ENCODE measurements at places on chromosomes 4 and X.
A peak's percentile ranks its signal among the peaks of the same experiment; 100 is the strongest.

GRCh38 chrX:13597874-13598273, 28.5 kb downstream of the EGFL6 start:
- DNase-seq = no peak

DNA sequence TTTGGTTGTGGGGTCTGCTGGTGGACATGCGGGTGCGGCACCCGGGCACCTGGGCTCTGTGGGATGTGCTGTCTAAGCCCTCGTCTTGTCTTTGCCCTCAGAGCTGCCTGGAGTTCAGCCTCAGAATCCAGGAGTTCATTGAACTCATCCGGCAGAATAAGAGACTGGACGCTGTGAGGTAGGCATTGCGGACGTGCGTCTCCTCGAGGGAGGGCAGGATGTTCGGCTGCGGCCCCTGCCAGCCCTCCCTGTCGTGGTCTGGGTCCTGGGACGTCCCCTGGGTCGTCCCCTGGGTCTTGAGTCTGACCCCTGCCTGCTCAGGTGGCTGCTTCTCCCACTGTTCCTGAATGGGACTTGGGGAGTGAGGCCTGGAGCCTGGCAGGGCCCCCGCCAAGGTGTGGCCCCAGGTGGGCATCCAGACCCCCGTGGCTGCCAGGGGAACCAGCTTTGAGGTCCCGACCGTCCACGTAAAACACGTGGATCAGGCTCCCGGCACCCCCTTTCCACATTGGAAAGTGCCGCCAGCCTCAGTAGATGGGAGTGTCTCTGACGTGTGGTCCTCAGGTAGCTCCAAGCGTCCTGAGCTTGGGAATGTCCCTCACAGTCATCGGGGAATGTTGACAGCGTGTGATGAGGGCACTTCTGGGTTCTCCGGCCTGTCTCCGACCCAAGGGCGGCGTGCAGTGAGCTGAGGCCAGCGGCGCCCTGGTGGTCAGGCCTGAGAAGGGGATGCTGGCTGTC, 19.3 kb upstream of the UVSSA start:
- no peak for DNase-seq

- no peak for DNase-seq
Measured at GRCh38 chrX:6777238-6778002, 242.5 kb upstream of the VCX3A start.

GRCh38 chrX:69297506-69297905, 132.3 kb upstream of the PJA1 start:
- DNase-seq = no peak

- DNase-seq = no peak
Measured at GRCh38 chrX:41259516-41259915, 74.4 kb upstream of the DDX3X start.

GRCh38 chr4:60209588-60209987, 990.5 kb upstream of the ADGRL3 start:
- no peak for DNase-seq

GRCh38 chr4:8419222-8420041, 21.1 kb downstream of the ACOX3 start:
- no peak for DNase-seq

DNA sequence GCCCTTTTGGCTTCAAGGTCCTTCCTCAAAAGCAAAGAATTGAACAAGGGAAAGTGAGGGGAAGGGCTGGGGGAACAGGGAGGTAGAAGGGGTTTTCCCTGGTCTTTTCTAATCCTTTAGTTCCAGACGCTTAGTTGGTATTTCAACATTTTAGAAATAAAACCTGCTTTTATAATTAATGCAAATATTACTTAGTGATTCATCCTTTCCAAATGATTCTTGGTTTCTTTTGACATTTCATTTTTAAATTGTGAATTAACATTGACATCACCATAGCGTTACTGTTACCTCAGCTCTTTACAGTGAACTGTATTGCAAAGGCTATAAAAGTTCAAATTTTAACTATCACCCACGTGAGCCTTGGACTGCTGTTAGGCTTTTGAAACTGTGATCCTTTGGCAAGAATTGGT, 20.9 kb downstream of the NFKB1 start:
- no peak for DNase-seq

DNA sequence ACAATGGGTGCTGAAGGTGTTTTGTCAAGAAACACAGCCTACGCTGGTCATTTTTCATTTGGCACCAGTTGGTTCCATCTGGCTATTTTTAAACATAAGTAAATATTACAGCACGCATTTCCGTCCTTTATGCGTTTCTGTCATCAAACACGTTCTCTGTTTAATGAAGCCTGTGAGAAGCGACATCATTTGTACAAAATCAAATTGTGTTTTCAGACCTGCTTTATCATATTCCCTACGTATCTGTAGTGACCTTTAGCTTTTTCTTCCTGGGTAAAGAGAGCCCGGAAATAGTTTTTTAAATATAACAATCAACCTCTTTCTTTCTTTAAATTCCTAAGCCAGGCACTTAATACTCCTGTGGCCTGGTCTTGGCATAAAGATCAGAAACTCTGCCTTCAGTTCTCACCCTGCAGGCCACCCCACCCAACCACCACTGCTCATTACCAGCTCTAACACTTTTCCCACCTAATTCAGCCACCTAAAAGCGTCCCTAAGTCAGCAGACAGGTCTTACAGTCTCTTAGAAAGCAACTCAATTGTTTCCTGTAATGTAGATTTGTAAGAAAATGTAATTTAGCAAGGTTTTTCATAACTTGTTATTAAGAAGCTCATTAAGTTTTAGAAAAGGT, 30.4 kb downstream of the ACSL1 start:
- no peak for DNase-seq

- no peak for DNase-seq
Measured at GRCh38 chr4:100268789-100269188, 78.5 kb upstream of the DDIT4L start.

GRCh38 chr4:132330994-132331393, 818.1 kb upstream of the PCDH10 start:
- no peak for DNase-seq

- peak; percentile 52 for DNase-seq
Measured at GRCh38 chrX:151680805-151681204, 14.5 kb upstream of the PRRG3 start.

GRCh38 chrX:154729439-154729838, 21.4 kb downstream of the GAB3 start:
- DNase-seq = no peak

- DNase-seq = no peak
Measured at GRCh38 chr4:170091069-170091696, 1.4 kb upstream of the AADAT start.

DNA sequence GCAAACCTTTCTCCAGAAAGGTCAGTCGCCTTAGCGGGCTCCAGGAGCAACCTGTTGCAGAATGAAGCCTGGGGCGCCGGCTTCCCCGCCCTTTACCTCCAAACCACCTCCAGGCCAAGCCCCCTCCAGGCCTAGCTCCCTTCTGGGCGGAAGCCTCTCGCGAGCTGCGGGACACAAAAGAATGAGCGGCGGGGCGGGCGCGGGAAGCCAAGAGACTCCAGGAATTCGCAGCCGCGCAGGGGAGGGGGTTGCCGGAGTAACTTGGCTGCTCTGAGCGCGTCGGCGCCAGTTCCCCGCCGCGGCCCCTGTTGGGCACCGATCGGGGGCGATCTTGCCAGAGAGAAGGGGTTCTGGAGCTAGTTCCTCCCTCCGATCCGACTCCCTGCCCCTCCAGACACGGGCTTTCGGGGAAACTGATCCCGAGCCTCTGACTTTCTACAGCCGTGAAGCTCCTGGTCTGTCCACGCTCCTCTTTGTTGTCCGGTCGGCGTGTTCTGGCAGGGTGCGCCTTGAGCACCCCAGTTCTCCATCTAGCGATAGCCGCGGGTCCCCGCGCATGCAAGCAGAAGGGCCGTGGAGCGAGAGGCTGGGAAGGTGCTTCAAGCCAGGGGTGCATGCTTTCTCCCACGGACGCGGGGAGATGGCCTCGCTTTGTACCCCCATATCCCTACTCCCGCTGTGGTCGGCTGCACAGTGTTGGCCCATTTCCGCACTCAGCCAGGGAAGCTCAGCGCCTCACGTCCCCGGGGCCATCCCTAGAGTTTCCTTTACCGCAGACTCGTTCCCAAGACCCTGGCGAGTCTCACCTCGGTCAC, 1.2 kb downstream of the PROM1 start:
- DNase-seq = peak; percentile 11

- no peak for DNase-seq
Measured at GRCh38 chr4:32002037-32002747, 1282.0 kb downstream of the PCDH7 start.

GRCh38 chr4:144787365-144788258, 141.7 kb downstream of the HHIP start:
- no peak for DNase-seq

DNA sequence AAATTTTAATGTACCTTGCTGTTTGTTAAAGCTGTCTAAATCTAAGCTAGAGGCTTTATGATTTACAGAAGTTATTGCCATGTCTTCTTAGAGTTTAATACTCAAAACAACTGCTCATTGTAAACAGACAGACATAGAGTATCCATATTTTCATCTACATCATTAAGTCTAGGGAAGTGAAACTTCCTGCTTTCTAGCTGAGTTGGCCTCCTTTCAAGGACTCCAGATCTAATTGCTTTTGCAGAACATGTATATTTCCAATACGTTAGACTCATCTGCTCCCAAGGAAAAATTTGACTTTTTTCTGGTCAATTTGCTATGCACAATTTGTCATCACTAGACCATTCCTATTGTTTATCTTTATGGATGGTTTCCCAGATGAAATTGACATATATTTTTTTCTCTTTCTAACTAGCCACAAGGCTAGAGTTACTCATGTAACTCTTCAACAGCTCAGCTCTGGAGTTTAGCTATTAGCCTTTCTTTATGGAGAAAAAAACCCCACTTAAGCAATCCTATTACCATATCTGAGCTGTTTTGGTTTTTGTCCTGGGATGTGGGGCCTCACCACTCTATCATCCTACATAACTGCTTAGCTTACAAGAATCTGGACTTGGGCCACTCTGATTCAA, 122.9 kb downstream of the PPA2 start:
- DNase-seq = no peak

DNA sequence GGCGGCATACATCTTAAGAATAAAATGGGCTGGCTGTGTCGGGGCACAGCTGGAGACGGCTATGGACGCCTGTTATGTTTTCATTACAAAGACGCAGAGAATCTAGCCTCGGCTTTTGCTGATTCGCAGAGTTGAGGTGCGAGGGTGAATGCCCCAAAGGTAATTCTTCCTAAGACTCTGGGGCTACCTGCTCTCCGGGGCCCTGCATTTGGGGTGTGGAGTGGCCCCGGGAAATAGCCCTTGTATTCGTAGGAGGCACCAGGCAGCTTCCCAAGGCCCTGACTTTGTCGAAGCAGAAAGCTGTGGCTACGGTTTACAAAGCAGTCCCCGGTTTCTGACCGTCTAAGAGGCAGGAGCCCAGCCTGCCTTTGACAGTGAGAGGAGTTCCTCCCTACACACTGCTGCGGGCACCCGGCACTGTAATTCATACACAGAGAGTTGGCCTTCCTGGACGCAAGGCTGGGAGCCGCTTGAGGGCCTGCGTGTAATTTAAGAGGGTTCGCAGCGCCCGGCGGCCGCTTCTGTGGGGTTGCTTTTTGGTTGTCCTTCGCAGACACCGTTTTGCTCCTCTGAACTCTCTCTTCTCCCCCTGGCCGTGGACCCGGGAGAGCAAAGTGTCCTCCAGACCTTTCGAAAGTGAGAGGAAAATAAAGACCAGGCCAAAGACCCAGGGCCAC, 1.9 kb downstream of the SHOX start:
- no peak for DNase-seq

- DNase-seq = no peak
Measured at GRCh38 chrX:11269996-11270395, 23.2 kb upstream of the AMELX start.

DNA sequence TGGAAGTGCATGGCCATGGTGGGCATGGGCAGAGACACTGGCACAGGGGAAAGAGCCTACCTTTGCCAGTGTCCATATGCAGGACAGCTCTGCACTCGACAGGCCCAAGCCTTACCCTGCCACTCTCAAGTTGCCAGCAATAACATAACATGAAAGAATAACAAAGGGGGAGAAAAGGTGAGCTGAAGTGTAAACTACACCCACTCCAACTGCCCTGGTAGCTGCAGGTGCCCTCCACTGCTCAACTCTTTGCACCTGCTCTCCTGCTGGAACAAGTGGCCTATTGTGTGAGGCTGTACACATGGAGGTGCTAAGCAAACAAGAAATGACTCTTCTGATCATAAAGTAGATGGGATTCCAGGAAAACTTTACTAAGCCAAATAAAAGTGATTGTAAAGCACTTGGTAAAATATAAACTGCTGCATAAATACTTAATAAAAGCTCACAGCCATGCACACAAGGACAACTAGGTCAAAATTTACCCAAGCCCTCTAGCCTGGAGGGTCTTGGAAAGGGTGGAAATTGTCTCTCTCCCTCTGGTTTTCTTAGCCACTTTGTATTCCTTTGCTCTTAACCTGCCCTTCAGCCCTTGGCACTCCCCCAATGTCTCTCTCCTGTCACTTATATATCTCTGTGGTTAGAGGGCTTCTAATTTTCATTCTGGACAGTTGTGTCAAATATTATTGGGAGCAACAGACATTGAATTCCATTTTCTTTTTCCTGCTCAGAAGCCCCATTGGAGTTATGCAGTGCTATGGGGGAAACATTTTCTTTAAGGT, 261.2 kb upstream of the GPC4 start:
- DNase-seq = no peak

DNA sequence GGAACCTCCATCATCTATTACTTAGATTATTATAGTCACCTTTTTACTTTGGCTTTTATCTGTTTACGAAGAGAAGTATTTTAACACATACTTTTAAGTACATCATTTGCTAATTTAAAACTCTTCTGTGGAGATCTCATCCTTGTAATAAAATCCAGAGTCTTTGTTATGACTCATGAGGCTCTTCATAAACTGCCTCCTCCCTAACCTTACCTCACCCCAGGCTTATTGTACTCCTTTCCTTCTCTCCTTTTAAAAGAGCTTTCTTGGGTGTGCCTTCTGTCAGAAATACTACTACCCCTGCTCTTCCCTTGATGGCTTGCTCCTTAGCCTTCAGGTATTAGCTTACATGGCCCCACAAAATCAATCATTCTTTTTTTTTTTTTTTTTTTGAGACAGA, 6.6 kb downstream of the ARL9 start:
- no peak for DNase-seq

- peak; percentile 16 for DNase-seq
Measured at GRCh38 chr4:122921971-122922876, at the start of gene NUDT6. TSS of gene NUDT6 (minus strand) at chr4:122922597. CDS start at chr4:122922572, 25 bp downstream.

DNA sequence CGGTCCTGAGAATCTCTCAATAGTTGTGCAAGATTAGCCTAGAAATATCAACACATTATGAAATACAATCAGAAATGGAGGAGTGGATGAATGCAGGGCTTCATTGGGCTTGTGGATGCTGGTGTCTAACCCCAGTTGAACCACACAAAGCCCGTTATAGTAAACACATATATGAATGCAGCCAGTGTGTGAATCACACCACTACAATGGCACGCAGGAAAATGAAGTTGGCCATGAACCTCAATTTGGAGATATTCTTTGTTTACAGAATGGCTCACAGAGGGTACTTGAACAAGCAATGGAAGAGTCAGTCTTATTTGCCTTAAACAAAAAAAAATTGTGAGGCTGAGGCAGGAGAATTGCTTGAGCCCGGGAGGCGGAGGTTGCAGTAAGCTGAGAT, 57.8 kb downstream of the SOD3 start:
- DNase-seq = no peak

- DNase-seq = no peak
Measured at GRCh38 chr4:153785910-153786721, 2.8 kb downstream of the SFRP2 start.

Measured in stimulated activated CD4-positive, alpha-beta T cell treated with anti-CD3 and anti-CD28 coated beads, Interleukin-12 subunit alpha, Interleukin-12 subunit beta, amount 100 ng/mL, for 24 hours (primary cell).